Urinary bladder (tissue), 4 donors: ENCODE measurements at places on chromosomes 1 and 21. TPM values are rescaled to one million over a fixed set of nuclear protein-coding genes. Genes with fewer than 3 reads are reported as not detected.

DCLRE1B gene
- total RNA-seq, result 5.0 TPM

RORC gene
- 1.6 TPM for total RNA-seq

SH2D2A gene
- total RNA-seq, result not detected

SLC1A7 gene
- not detected for total RNA-seq

KIRREL1 gene
- total RNA-seq, result 48.6 TPM

SGIP1 gene
- total RNA-seq, result 8.4 TPM

LHX4 gene
- not detected for total RNA-seq

ERG gene
- 17.1 TPM for total RNA-seq

ZNF644 gene
- 168 TPM for total RNA-seq

PLPP3 gene
- total RNA-seq, result 256 TPM

SNX7 gene
- 68.5 TPM for total RNA-seq

LRRC39 gene
- total RNA-seq, result 13.8 TPM

MNDA gene
- total RNA-seq, result 9.0 TPM

DNA sequence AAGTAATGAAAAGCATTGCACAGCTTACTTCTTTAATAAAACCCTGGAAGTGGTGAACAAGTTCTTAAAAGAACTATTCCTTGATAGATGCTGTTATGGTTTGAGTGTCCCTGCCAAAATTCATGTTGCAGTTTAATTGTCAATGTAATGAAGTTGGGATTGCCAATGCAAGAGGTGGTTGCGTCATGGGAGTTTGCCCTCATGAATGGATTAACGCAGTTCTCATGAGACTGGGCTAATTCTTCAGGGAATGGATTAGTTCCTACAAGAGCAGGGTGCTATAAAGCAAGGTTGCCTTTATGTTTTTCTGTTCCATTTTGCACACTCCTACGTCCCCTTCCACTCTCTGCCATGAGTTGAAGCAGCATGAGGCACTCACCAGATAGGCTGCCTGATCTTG, 446.7 kb upstream of the B3GALT2 start:
- no peak for DNase-seq

DNA sequence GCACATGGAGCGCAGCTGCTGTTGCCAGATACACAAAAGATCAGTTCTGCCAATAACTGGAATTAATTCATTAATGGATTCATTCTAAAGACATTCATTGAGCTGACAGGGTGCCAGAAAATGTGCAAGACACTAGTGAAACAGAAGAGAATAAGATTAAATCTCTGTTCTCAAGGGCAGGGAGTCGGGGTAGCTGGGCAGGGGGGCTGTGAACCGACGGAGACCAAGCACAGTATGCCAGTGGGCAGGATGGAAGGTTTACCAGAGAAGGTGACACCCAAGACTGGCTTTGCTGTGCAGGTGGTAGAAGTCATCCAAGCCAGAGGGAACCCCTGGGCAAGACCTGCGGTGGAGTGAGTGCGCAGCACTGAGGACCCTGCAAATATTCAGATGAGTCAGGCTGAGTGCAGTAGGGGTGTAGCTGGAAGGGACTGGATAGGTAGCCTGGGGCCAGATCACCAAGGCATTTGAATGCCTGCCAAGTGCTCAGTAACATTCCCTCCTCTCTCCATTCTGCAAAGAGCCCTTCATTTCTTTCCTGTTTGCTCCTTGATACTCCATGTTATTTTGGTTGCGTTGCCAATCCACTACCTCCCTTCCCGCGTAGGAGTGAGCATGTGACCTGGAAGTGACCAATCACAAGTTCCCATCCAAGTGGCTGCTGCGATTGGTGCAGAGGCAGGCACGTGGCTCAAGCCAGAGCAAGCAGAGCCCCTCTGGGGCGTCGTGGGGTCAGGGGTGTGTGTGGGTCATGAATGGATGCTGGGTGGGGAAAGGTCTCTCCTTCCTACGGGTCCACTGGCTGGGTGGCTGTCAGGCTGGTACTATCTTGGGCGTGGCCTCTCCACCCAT, 413.1 kb downstream of the PTPRU start:
- no peak for DNase-seq

GRCh38 chr1:229874609-229875008, 192.4 kb upstream of the GALNT2 start:
- DNase-seq, result no peak

DNA sequence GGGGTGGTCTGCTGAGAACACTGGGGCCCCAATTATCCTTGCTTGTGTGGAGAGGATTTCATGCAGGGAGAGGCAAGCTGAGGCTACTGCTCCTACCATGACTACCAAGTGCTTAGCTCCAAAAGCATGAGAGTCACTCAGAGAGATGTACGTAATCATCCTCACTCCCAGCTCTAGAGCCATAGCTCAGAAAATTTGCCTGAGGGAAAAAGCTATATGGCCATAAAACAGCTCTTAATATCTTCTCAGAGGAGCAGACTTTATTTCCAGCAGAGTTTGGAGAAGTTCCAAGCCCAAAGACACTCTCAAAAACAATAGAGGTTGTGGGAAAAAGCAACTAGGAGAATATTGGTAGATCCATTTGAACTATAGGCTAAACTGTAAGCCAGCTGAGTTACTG, 106.4 kb upstream of the PBX1 start:
- DNase-seq, result no peak

DNA sequence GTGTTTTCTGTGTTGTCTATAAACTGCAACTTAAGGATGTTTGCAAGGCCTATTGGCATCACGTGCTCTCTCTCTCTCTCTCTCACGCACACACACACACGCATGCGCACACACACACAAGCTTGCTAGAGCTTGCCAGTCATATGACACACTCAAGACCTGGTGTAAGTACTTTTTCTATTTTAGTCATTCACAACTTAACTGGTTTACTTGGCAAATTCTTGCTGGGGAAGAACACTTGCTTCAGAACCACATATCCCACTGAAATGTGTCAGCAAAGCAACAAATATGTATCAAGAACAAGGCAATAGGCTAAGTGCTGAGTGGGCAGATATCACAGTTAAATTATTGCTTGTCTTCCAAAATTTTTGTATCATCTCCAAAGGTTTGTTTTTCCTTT, 107.8 kb downstream of the DISC1 start:
- DNase-seq, result no peak

GRCh38 chr1:200889571-200889970, 5.1 kb upstream of the INAVA start:
- no peak for DNase-seq

GRCh38 chr1:34749992-34750391, 4.9 kb upstream of the GJB5 start:
- DNase-seq, result no peak

- no peak for DNase-seq
Observed at GRCh38 chr1:94579876-94580294, 38.3 kb upstream of the F3 start.

DNA sequence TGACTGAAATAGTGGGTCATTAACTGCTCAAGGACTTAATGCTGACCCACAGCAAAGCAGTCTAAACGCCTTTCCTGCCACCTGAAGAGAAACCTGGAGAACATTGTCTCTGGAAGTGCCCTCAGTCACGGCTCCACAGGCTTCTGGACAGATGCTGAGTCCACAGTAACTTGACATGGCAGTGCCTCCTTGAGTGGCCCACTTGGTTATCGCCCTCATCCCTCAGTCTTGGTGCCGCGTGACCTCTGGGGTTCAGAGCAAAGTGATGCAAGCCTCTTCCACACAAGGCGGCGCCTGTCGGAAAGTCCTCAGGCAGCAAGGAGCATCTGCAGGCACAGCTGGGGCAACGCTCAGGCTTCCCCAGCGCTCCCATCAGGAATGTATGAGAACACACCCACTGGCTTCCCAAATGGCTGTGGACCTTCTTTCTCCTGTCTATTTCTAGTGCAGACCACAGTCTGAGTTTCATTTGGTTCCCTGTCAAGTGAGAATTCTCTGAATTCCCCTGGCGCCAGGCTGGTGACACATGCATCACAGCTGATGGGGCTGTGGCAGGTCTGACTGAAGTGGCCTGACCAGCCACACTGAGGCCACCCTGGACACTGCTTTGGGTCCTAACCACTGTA, 13.0 kb upstream of the ANGPTL7 start:
- no peak for DNase-seq

- no peak for DNase-seq
Observed at GRCh38 chr1:12434174-12434573, 183.8 kb downstream of the DHRS3 start.

- DNase-seq, result no peak
Observed at GRCh38 chr1:189658381-189658780, 819.3 kb downstream of the BRINP3 start.

GRCh38 chr1:89743788-89744187, 77.0 kb upstream of the LRRC8D start:
- no peak for DNase-seq

DNA sequence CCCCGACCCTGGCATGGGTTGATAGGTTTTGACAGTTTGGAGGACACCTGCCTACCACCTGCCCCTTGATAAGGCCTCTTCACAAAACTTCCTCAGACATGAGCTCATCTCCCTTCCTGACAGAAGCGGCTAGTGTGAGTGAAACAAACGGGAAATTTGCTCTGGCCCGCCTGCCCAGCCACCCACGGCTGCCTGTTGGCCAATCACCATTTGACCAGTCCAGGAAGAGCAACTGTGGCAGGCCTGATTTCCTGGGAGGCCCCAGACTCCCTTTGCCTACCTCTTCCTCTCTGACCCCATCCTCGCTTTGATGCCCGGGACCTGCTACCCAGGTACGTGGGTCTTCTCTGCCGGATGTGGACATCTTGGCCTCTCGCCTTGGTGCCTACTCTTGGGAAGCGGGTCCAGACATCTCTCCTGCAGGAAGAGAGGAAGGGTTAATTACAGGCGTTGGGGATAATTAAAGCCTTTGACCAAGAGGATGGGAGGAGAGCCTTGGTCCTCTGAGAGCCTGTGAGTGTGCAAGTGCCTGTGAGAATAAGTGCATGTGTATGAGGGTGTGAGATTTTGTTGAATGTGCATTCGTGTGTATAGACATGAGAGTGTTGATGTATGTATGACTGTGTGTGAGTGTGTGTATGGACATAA, 1.1 kb upstream of the EPHA2 start:
- DNase-seq, result no peak

DNA sequence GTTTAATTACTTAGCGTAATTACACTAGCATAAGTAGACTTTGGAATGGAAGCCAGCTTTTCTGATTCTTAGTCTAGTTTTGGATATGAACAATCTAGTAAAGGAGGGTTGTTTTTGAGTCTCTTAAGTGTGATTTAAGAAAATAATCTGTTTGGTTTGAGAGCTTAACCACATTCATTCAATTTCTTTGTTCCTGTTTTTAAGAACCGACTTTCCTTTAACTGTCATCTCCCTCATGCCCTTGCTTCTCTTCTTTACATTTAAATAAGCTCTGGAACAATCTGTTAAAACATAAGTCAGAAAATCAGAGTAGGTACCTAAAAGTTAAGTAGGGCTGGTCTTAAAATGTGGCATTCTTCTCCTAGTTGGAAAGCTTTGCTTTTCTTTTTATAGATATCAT, 27.7 kb downstream of the CDC42 start:
- no peak for DNase-seq

GRCh38 chr1:155082301-155083051, 3.8 kb downstream of the EFNA3 start:
- no peak for DNase-seq

DNA sequence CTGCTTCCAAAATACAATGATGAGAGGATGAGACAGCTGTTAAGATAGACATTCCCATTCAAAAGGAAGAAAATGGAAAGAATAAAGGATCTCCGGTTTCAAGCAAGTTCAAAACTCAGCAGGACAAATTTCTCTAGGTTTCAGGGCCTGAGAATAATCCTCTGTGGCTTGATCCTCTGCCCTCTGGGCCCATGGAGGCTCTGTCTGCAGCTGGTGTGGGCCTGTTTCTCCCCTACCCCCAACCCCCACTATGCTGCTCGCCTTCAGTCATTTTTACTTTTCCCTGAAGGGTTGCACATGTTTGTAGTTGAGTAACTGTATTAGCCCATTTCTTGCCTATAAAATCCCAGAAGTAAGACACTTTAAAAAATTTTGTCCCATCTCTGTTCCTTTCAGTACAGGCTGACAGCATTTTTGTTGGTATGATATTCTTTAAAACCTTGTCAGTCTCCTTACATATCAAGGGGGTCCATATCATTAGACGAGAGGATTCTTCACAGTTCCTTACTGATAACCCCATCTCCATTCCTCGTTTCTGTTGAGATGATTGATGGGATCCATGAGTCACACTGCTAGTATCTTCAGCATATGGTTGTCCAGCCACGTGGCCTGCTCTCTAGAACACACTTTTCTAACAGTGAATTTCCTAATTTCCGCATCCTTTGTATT, 10.5 kb downstream of the ZMYM4 start:
- no peak for DNase-seq

- no peak for DNase-seq
Observed at GRCh38 chr21:15442743-15443469, 286.9 kb upstream of the USP25 start.

GRCh38 chr1:160099716-160100375, 1.4 kb upstream of the IGSF8 start:
- no peak for DNase-seq

GRCh38 chr1:154992721-154993571, 440 bp upstream of the LENEP start:
- DNase-seq, result no peak

GRCh38 chr1:151371370-151372057, 991 bp downstream of the SELENBP1 start:
- DNase-seq, result no peak

DNA sequence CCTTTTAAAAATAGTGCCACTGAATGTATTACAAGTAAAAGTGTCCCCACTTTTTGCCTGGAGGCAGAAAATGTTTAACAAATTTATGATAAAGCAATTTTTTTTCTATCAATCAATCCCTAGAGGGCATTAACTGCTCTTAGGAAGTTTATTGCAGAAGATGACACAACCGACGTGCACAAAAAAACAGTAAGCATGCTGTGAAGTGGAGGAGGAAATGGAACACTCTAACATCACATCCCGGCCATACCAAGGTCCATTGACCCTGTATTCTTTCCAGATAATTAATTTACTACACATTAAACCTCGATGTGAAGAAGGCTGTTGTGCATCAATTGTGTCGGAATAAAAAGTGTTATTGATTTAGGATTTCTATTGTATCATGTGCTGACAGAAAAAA, 264.9 kb upstream of the NR5A2 start:
- no peak for DNase-seq

GRCh38 chr1:59029411-59030167, 245.7 kb upstream of the JUN start:
- DNase-seq, result no peak

DNA sequence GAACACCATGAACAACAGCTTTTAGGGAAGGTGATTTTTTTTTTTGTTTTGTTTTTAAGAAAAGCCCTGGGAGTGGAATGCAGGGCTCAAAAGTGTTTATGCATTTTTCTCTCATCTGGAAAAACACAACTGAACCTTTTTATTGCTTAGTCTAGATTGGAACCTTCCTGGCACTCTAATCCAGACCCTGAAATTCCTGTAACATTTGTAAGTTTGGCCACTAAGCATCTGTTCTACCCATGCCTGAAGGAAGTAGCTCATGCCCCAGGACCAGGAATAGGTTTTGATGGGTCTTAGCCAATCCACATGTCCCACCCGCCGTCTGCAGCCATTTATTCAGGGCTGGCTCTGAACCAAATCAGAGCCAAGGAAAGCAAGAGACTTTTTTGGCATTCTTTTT, 39.7 kb upstream of the SLC2A1 start:
- DNase-seq, result no peak
